H1 (cell line): ENCODE measurements at places on chromosomes 5 and 9. TPM values are rescaled to one million over a fixed set of nuclear protein-coding genes. Genes with fewer than 3 reads are reported as not detected.

HSPB3 gene
- not detected in 2 replicates for total RNA-seq

IL13 gene
- not detected in 2 replicates for total RNA-seq

GMCL2 gene
- total RNA-seq = 0.13 TPM in 1 of 2 replicates, not detected in the other

PRRT1B gene
- 1.1 and 1.2 TPM in 2 replicates for total RNA-seq

PRLR gene
- 2.5 and 2.7 TPM in 2 replicates for total RNA-seq

FRMPD1 gene
- total RNA-seq = 0.32 and 0.52 TPM in 2 replicates

LPAR1 gene
- 3.4 and 3.8 TPM in 2 replicates for total RNA-seq

AQP7 gene
- total RNA-seq = not detected in 2 replicates

C5orf58 gene
- total RNA-seq = 1.4 and 1.6 TPM in 2 replicates

AGXT2 gene
- total RNA-seq = not detected in 2 replicates
